Esophagus mucosa (tissue), 1 donor: ENCODE measurements at places on chromosomes 16 and 17. TPM values are rescaled to one million over a fixed set of nuclear protein-coding genes. Genes with fewer than 3 reads are reported as not detected.

DNA sequence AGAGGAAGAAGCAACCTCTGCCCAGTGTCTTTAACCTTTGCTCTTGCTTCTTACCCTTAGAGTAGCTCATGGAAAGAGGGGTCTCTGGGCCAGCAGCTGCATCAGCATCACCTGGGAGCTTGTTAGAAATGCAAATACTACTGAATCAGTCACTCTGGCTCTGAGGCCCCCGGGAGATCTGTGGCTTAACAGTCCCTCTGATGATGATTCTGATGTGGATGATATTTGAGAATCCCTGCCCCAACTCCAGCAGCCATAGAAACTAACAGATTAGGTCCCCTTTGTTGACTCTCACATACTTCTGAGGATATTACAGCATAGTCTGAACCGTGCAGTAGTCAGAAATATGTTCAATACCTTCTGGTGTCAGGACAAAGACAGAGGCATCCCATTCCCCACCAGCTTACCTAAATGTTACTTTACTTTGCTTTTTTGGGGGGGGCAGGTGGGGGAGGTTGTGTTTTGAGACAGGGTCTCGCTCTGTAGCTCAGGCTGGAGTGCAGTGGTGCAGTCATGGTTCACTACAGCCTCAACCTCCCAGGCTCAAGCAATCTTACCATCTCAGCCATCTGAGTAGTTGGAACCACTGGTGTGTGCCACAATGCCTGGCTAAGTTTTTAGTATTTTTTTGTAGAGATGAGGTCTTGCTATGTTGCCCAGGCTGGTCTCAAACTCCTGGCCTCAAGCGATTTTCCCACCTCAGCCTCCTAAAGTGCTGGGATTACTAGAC lies 220.1 kb downstream of the CCDC182 start:
- ATAC-seq, result no peak

MINK1 gene
- 124 TPM for total RNA-seq

DNA sequence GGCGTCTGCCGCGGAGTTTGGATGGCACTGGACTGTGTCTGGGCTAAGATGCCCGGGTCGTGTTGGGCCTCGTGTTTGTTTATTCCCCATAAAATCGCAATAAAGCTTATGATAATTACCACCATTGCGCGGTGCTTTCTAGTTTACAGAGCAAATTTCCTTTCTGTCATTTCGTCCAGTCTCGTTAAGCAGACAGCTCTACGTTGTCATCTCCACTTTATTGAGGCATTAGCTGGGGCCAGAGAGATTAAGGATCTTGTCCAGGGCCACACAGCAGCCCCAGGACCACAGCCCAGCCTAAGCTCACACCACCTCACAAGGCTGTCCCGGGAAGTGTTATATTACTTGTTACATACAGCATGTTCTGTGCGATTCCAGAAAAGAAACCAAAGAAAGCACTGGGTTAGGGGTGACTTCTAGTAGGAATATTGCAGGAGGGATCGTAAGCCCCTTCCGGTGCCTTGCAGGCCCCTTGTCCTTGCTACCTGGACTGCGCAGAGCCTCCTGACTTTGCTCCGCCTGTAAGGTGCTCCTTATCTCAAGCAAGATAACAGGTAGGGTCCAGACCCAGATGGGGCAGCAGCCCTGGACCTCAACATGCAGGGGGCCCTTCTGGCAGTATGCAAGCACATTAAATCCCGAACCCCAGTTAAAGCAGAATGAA lies 6.3 kb downstream of the NOS2 start:
- no peak for ATAC-seq

GRCh38 chr17:50831471-50831928 lies 3.9 kb upstream of the WFIKKN2 start:
- ATAC-seq, result no peak

- ATAC-seq, result no peak
Observed at GRCh38 chr16:5837007-5837670, 739.5 kb upstream of the EEF2KMT start.

- peak; percentile 98 for ATAC-seq
Observed at GRCh38 chr16:21599122-21600030, at the start of gene METTL9. METTL9 (plus strand) TSS chr16:21599577; CDS start chr16:21599734, 157 bp downstream.

DNA sequence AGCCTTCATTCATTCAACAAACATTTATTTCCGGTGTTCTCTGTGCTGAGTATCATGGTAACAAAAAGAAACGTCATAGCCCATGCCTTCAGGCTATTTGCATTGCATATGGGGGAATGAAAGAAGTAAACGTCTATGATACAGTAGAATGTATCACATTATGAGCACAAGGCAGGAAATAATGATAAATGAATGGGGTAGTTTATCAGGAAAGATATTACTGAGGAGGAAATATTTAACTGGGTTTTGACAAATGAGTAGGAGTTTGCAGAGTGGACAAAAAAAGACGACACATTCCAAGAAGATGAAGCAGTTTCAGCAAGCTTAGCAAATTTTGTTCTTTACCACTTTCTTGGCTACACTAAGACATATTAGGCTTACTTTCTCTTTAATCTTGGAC lies 1.3 kb upstream of the KRTAP4-7 start:
- no peak for ATAC-seq

- peak; percentile 86 for ATAC-seq
Observed at GRCh38 chr16:66408163-66409048, 18.7 kb upstream of the BEAN1 start.

IRX6 gene
- 0.08 TPM for total RNA-seq

DNA sequence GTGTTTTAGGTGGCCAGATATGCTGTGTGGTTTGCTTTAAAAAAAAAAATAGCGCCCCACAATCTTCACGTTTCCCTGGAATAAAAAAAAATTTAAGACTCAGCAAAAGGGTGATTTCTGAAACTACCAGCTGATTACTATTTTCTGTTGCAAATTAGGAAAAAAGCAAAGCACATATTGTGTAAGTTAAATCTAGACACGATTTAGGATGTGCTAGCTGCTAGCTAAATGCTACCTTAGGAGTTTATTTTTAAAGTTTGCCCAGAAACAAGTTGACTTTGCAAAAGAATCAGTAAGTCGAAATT lies 944 bp upstream of the MARF1 start:
- ATAC-seq, result no peak

- peak; percentile 0 for ATAC-seq
Observed at GRCh38 chr17:17042851-17043460, 699 bp downstream of the MPRIP start.

TAC4 gene
- total RNA-seq, result not detected

DNA sequence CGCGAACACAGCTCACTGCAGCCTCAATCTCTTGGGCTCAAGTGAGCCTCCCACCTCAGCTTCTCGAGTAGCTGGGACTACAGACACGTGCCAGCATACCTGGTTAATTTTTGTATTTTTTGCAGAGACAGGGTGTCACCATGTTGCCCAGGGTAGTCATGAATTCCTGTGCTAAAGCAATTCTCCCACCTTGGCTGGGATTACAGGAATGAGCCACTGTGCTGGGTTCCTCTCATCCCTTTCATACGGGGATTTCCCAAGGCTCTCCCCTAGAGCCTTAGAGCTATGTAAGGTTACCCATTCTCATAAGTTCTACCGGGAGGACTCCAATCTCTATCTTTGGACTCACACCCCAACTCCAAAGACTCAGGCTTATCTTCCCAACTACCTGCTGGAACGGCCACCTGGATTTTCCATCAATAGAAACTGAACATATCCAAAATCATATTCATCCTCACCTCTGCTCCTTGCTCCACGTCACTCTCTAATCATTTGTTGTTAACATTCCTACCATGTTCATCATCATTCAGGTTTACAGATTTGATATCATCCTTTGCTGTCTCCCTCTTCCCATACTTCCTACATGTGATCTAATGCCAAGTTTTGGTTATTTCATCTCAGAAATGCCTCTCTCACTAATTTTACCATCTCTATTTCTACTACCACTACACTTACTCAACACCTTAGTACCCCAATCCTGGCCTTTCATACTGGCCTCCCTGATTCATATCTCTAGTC lies 92.5 kb downstream of the NCOR1 start:
- no peak for ATAC-seq

GRCh38 chr16:50717091-50717490 lies 23.7 kb downstream of the NOD2 start:
- no peak for ATAC-seq

DNA sequence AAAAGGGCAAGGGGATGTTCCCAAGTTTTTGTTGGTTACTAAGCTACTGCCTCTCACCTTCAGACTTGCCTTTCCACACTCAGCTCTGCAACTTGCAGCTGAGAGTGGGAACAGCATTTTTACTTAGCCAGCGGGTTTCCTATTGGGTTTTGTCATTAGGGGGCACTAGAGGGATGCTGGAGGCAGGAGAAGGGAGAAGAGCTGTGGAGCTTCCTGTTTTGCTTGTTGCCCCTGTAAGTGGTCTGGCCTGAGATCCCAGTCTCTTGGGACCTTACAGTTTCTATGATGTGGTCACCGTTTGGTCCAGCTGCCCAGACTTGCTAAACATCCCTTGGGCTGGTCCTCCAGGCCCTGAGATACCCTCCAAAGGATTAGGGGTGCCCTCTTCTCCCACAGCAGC lies 209.6 kb upstream of the NLRP1 start:
- ATAC-seq, result no peak

DNA sequence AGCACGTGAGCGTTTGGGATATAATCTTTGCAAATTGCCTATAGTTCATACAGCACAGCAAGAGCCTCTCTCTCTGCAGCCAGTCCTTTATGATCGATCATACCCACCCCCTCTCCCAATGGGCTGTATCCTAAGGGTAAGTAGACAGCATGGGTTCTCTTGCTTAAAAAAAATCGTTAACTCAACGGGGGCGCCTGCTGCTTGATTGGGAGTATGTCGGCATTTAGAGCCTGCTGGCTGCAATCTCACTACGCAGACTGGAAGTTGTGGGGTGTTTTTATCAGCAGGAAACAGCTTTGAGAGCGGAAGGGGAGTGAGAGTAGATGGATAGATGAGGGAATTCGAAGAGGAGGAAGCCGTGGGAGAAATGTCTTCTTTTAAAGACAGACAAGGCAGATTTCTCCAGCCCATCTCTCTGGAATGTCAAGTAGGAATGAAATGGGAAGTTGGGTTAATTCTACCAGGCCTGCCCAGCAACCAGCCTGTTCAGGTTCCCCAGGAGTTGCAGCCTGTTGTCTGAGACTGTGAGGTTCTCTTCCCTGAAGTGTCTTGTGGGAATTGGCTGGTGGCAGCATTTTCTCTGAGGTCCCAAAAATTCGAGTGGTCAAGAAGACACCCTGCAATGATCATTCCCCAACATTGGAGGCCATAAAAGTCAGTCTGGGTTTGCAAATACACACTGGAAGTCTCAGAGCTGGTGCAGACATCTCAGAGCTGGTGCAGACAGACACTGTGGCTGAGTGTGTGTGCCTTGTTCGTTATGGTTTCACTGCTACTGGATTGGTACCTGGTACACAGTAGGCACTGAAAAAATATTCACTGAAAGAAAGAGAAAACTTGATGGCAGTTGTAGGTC lies 65.6 kb downstream of the PRKCB start:
- no peak for ATAC-seq

TERB1 gene
- total RNA-seq, result 0.08 TPM

GRCh38 chr17:17141279-17141678 lies 64.9 kb downstream of the PLD6 start:
- ATAC-seq, result no peak

DNA sequence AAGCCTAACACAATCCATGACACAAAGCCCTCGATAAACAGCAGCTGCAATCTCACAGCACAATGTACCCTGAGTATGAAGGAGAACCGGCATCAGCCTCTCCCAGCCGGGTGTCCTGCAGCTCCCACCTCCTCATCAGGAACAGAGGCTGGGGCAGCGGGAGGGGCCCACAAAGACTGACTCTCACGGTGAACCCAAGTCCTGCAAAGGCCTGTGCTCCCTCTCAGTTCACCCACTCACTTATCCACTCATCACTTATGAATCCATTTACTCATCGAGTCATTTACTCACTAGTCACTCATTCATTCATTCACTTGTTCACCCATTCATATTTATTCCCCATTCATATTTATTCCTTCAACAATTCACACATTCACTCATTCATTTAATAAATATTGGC lies 11.6 kb downstream of the ZNF423 start:
- ATAC-seq, result no peak

CLEC18C gene
- total RNA-seq, result 0.44 TPM

DNA sequence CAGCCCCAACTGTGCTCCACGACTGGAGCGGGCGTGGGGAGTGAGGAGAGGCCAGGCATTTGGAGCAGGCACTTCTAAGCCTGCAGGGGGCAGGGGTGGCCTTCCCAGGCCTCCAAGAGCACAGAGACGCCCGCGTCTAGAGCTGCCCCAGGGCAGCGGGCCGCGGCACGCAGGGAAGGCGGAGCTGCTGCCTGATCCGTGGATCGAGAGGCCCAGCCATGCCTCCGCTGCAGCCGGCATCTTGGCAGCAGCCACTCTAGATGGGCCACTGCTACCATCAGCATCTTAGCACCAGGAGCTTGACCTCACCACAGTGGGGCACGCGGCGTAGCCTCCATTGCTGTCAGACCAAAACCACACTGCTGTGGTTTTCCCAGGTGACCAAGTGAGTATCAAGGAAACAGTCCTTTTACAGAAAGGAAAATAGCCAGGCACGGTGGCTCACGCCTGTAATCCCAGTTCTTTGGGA lies 20.4 kb upstream of the WDR45B start:
- ATAC-seq, result peak; percentile 92

GRCh38 chr16:52141871-52142270 lies 405.1 kb downstream of the TOX3 start:
- no peak for ATAC-seq

DNA sequence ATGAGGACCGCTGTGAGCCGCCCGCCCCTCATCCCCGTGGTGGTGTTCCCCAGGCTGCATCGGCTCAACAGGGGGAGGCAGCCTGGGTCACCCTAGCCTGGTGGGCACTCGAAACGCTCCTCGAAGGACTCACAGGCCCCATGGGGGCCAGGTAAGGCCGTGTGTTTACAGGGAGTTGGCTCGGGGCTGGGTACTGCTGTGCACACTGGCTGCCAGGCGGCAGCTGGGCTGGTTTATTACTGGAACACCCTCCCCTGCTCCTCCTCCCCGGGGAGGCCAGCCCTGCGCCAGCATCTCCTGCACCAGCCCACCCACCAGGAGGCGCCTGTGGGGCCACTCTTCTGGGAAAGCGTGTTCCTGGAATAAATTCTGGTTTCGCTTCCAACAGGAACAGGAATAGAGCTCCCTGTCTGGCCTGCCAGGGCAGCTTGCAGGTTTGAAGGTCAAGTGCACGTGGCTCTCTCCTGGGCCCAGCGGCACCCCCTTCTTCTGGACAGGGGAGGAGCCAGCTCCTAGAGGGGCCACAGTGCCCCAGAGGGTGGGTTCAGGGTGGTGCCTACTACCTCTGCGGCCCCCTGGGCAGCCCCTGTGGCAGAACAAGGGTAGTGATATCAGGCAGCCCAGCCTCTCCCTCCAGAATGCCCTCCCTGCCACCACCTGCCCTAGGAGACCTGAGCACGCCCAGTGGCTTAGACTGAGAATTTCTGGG lies 11.3 kb downstream of the MCRIP1 start:
- peak; percentile 90 for ATAC-seq

DNA sequence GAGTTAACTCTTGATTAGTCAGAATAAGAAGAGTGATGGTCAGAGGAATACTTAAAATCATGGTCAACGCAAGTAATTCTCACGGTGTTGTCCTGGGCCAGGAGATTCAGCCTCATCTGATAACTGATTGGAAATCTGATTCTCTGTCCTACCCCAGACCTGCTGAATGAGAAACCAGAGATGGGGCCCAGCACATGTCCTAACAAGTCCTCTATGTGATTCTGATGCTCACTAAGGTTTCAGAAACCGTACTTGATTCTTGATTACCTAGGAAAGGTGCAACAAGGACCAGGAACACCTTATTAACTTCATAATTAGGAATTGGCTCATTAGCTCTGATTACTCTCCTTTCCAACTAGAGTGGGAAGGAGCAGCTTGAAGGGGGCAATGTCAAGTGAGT lies 44.5 kb downstream of the ANKFY1 start:
- ATAC-seq, result no peak

ATP2A1 gene
- total RNA-seq, result 0.48 TPM
